Stimulated activated CD4-positive, alpha-beta T cell treated with anti-CD3 and anti-CD28 coated beads, Interleukin-2, amount 100 ng/mL, for 4 hours (primary cell): ENCODE measurements at places on chromosomes 1 and 21.

- DNase-seq, result no peak
Measured at GRCh38 chr1:30271401-30272276, 451.7 kb downstream of the MATN1 start.

- no peak for DNase-seq
Measured at GRCh38 chr1:241533326-241534115, 1.3 kb downstream of the KMO start.

DNA sequence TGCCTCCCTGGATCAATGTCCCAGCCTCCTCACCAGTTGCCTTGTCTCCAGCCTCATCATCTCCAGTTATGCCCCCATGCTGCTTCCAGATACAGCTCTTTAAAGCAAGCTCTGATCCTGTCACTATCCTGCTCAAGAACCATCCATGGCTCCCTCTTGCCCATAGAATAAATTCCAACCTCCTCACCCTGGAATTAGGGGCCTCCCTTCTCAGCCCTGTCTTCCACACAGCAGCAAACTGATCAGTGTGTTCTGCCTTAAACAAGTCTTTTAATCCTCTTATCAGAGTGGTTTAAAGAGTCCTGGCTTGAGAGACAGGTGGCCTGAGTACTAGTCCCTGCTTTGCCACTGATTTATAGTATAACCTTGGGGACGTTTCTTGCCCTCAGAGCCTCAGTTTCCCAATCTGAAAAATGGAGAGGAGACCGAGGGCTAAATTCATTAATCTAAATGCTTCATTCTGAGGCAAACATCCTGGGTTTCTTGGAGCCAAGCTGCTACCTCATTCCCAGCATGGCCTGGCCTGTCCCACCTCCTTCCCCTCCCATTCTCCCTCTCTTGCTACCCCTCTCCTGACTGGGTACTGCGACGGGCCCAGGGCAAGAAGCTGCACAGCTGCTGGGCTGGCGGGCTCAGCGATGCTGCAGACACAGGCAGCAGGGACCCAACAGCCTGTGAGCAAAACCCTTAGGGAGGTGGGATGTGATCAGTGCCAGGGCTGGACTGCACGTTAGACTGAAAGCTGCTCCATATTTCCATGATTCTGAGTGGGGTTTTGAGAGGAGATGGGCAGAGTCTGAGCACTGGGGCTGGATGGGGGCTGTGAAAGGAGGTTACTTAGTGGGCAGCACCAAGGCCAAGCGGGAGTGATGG, 221.4 kb downstream of the PTPRU start:
- no peak for DNase-seq

DNA sequence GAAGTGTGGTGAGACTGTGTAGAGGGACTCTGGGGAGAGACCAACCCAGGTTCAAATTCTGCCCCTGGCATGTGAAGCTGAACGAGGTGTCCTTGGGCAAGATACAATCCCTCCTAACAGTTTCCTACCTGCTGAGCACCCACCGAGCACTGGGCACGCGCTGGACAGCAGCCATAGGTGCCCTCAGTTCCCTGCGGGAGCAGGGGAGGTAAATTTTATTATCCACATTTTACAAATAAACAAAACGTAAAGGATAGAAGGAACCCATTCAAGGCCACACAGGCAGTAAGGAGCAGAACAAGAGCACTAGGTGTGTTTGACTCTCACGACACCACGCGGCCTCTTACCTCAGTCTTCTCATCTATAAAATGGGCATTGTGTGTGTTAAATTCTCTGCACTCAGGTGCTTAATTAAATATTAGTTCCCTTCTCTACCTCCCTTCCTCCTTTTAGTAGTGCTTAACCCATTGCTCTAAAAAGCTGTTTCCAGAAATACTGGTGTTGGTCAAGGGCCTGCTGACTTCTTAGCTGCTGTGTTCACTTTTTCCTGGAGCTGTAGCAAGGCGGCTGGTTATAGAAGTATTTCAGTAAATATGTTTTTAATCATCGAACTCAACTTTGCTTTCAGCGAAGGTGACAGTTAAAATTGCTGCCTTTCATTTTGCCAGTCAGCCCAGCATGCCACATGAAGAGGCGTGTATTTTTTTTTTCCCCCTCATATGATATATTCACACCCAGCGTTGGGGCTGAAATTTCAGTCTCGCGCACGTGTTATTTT, 41.6 kb downstream of the PGBD5 start:
- DNase-seq, result no peak

- no peak for DNase-seq
Measured at GRCh38 chr21:44511219-44511937, 28.6 kb downstream of the KRTAP10-1 start.

DNA sequence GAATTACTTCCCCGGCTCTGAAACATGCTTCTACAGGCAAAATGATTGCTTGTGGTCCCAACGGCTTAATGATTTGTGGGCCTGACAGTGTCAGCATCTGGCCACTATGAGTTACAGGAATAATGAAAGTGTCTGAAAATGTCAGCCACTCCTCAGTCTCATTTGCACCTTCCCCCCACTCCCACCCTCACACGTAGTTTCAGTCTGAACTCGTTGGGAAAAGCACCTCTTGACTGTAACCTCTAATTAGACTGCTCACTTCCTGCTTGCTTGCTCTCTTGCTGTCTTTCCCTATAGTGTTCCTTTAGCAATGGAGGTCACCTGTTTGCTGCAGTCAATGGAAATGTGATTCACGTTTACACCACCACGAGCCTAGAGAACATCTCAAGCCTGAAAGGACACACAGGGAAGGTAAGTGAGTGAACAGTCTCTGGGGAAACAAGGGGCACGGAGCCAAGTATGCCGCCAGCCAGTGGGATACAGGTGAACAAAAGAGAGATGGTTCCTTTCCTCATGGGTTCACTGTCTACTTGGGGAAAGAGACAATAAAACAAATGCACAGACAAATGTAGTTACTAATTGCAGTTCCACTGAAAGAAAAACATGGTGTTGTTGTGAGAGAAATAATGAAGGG, 27.1 kb downstream of the CFAP57 start:
- DNase-seq, result no peak

GRCh38 chr1:176517484-176517883, 54.5 kb downstream of the PAPPA2 start:
- DNase-seq, result no peak

DNA sequence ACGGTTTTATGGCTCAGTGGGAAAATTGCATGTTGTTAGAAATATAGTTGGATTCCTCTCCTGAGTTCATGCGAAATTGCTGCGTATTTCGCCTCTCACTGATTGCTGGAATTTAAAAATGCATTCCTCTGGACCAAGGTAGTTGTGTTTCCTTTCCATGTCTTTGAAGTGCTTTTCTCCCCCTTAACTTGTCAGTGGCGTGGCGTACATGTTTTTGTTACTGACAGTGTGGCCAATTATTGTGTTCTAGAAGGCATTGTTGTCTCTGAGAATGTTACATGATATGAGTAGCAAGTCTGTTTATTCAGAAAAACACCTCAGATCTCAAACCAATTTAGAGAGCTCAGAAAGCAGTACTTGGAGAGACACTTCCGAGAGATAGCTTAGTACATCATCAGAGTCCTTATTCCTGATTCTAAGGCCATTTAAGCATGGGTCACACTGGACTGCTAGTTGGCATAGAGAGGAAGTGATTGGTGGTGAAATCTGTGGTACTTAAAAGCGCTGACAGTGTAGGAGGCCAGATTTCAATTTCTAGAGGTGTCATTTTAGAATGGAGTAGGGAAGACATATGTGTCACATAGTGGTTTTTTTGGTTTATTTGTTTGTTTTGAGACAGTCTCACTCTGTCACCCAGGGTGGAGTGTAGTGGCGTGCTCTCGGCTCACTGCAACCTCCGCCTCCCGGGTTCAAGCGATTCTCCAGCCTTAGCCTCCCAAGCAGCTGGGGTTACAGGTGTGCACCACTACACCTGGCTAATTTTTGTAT, 184.4 kb downstream of the RYR2 start:
- no peak for DNase-seq

- DNase-seq, result no peak
Measured at GRCh38 chr1:202112859-202113689, 9.6 kb upstream of the GPR37L1 start.

- no peak for DNase-seq
Measured at GRCh38 chr1:66351913-66352312, 182.0 kb upstream of the SGIP1 start.

DNA sequence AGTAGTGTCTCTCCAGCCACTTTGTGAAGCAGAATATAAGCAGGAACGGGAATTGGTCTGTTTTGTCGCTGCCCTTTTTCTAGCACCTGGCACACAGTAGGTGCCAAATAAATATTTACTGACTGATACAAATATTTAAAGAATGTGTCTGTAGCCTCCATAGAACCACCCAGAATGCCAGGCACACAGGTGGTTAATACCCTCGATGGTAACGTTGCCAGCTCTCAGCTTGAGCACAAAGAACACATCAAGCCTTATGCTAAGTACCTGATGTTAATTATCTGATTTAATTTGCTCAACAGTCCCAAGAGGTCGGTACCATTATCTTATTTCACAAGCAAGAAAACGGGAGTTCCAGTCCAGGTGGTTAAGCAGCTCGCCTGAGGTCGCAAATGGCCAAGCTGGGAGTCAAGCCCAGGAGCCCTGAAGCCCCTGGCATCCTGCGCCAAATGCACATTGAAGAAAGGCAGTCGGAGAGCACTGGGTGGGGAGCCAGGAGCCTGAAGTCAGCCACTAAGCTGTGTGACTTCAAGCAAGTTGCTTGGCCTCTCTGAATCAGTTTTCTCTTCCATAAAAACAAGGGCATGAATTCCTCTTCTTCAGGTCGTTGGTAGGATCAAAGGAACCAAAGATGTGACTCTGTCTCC, 26.4 kb downstream of the HSPG2 start:
- DNase-seq, result no peak

DNA sequence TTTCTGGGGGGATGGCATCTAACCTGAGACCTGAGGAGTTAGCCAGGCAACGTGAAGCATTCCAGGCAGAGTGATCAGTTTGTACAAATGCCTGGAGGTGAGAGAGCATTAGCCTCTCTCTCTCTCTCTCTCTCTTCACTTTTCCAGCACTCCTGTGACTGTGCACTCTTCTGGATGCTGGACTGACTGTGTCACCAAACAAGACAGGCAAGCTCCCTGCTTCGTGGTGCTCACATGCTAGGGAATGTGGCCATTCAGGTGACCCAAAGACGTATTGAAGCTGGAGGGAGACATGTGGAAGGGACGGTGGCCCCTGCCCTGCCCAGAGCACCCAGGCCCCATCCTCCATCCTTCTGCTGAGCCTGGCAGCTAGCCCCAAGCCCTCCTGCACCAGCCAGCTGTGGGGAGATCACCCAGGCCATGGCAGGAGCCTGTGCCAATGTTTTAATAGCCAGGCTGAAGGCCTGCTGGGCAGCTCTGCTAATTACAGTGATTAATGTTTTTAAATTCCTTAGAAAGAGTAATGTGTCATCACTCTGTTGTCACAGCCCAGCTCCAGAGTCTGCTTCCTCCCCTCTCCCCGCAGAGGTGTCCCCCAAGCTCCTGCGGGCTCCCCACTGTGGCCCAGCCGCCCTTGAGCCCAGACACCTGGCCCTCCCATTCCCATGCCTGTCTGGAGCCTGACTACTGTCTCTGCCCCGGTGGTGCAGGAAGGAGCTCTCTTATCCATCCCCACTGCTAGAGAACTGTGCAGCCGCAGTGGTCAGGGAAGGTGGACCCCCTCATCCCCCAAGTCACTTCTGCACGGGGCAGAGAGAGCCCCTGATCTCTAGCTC, 48.9 kb downstream of the UBIAD1 start:
- no peak for DNase-seq

GRCh38 chr1:228018961-228019721, 12.3 kb downstream of the WNT3A start:
- DNase-seq, result no peak

DNA sequence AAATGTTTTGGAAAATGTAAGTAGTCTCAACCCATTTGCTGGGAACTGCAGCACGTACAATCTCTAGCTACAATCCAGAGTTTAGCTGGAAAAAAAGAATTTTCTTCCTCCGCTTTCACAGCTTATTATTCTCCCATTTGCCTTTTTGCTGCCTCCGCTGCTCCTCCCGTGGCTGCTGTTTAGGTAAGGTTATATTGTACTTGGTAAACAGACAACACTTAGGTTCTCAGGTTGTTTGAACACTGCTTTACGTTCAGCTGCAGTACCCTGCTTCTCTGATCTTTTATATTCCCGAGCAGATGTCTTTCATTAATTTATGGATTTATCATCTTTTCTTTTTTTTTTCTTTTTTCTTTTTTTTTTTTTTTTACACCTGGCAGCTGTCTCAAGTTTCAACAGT, 14.3 kb downstream of the PROX1 start:
- DNase-seq, result no peak

GRCh38 chr1:239954836-239955235, 136.8 kb upstream of the FMN2 start:
- DNase-seq, result no peak
